ENCODE measurements at places on chromosomes 12 and 14.

DNA sequence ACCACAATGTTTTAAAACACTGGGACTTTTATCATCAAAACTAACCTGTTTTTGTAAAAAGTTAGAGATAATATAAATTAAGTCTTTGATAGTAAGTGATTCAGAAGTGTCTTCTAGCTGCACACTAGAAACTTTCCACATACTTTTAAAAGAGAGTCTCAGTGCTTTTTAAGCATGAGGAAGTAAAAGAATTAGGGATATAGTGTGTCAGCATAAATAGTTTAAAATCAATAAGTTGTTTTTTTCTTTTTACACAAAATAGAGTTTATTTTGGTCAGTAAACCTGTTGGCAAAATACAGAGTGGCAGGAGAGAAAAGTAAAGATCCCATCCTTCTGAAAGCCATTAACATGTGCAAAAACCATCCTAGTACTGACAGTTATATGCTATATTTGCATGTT is 1.7 kb downstream of the DNM1L start:
- DNase-seq: no peak

DNA sequence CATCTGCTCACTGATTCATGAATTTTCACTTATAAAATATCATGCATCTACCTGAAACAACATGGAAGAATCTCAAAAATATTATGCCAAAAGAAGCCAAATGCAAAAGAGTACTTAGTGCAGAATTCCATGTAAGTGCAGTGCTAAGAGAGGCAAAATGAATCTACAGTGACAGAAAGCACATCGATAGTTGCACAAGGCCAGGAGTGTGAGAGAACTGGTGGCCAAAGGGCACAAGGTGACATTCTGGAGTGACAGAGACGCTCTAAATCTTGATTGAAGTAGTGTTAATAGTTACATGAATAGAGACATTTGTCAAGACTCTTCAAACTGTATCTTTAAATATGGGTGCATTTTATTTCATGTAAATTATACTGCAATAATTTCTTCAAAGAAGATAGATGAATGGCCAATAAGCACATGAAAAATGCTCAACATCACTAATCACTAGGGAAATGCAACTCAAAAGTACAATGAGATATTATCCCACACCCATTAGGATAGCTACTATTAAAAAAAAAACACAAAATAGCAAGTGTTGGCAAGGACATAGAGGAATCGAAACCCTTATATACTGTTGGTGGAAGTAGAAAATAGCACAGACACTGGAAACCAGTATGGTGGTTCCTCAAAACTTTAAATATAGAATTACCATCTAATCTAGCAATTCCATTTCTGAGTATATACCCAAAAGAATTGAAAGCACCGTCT is 71.7 kb upstream of the KICS2 start:
- no peak for DNase-seq

- DNase-seq: peak; percentile 66
Measured at GRCh38 chr12:57837864-57838562, 8.5 kb downstream of the CTDSP2 start.

DNA sequence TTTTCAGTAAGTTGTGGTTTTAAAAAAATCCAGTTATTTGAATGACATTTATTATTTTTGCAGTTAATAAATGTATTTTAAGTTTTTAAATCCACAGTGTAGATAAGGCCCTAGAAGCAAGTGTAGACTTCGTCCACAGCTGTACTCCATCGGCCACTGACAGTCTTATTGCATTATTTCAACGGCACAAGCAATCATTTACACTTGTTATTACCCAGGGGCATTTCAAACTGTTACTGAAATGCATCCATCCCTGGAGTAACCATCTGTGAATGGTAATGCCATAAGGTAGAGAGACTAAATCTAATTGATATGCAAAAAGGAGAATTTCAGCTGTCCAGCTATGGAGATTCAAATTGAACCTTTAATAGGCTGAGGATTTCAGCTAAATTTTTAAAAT is 48.4 kb downstream of the BICD1 start:
- no peak for DNase-seq

DNA sequence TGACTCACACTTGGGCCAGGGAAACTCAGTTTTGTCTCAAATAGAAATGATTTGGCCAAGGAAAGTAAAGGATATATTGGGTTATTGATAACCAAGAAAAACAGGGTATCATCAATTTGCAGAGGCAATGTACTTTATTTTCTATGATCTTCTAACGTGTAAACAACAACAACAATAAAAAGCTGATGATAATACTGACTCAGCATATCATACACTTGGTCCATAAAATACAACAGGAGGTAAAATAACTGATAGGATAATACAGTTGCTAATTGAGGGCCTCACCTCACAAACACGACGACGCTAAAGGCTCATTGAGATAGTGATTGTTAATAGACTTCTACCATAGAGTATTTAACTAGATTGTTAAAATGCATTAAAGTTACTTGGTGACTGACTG is 774.0 kb upstream of the NOVA1 start:
- DNase-seq: no peak

GRCh38 chr12:70236990-70237389 is 6.2 kb upstream of the CNOT2 start:
- no peak for DNase-seq

DNA sequence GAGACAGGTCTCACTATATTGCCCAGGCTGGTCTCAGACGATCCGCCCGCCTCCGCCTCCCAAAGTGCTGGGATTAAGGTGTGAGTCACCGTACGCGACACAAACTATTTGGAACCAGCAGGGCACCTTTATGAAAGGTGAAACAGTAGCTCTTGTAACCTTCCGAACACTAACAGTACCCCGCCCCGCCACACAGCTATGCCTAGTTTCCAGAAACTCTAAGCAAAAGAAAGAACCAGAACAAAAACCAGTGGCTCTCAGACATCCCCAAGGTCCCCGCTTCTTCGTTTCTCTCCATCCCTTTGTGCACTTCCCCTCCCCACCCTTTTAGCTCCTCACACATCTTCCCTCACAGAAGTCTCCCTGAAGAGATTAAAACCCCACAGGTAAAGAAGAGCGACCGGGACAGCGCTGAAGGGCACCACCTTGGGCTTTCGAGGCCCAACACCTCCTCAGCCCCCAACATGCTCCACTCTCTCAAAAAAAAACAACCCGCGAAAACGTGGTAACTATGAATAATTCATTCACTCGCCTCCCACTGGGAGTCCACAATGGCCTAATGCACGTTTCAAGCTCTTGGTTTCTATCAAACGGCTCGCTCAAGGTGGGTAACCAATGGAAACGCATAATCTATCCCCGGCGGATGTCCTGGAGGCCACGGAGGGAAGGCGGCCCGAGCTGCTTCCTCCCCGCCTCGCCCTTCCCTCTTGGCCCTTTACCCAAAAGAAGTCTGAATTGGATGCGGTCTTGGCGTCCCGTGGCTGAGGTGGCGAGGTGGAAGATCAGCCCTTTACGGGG is 877 bp downstream of the BAG5 start:
- DNase-seq: peak; percentile 65

GRCh38 chr14:67940486-67941455 is 121.2 kb downstream of the RAD51B start:
- DNase-seq: no peak

- peak; percentile 83 for DNase-seq
Measured at GRCh38 chr14:100640471-100641273, 53.5 kb upstream of the BEGAIN start.

DNA sequence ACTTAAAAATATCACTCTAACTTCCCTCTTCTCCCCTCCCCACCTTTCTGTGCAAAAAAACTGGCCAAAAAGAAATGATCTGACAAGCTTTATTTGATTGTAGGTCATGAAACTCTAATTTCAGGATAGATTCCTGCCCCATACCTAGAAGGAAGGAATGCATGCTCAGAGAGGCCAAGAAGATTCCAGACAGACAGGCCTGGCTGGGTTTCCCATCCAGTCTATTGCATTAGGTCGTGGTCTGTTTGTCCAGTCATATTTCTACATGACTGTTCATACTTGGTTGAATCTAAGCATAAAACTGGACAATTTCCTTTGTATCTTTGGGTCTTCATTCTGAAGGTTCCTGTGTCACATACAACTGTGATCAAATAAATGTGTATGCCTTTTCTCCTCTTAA is 20.0 kb upstream of the SLC15A5 start:
- no peak for DNase-seq

- peak; percentile 47 for DNase-seq
Measured at GRCh38 chr12:113070117-113070906, 13.8 kb downstream of the DTX1 start.

- no peak for DNase-seq
Measured at GRCh38 chr12:65922077-65922476, 97.8 kb downstream of the HMGA2 start.

DNA sequence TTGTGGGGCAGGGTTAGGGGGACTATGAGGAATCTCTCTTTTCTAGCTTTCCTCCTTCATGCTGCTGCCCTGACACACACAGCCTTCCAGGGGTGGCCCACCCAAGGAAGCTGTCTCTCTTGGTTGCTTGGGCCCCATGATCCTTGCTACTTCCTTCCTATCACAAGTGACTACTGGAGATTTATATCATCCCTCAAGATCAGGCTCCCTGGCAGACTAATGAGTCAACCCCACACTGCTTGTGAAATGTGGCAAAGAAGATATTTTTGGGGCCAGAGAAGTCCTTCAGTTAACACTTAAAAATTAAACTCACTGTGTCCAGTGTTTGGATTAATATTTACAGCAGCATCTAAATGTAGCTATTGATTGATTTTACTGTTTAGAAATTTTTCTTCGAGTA is 1.5 kb downstream of the OR4E1 start:
- DNase-seq: no peak

DNA sequence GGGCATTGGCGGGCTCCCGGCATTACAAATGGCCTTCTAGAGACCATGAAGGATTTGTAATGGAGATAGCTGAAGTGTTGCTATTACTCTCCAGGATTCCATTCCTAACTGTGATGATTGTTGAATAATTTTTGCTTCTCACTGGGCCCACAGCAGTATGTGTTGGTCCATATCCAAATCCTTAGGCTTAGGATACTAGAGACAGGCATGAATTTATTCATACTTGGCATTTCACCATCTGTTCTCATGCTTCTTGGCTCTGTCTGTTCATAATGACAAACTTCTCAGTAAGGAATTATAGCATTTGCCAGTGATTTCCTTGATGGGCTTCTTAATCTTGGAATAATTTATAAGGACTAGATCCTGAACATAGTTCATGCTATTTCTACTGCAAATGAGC is 832.9 kb downstream of the C12orf50 start:
- no peak for DNase-seq

- no peak for DNase-seq
Measured at GRCh38 chr14:93107453-93107852, 8.3 kb downstream of the ITPK1 start.

DNA sequence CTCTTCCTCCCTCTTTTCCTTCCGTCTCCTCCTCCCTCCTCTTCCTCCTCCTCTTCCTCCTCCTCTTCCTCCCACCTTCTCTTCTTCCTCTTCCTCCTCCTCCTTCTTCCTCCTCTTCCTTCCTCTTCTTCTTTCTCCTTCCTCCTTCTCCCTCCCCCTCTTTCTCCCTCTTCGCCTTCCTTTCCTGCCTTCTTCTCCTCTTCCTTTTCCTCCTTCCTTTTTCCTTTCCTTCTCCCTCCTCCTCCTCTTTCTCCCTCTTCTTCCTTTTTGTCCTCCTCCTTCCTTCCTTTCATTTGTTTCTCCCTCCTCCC is 36.0 kb downstream of the MEG3 start:
- no peak for DNase-seq

DNA sequence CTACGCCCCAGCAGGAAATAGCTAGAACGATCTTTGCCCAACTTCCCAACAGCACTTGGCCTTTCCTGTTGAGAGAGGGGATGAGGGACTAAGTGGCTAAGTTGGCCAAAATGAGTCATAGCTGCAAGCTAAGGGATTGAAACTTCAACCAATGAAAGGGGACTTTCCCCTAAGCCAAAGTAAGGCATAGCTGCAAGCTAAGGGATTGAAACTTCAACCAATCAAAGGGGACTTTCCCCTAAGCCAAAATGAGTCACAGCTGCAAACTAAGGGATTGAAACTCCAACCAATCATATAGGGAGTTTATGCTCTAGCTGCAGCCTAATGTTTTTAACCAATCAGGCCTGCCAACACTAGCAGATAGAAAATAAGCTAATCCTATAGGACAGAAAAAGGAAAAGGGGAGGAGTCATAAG is 100.5 kb upstream of the SSTR1 start:
- DNase-seq: no peak

- no peak for DNase-seq
Measured at GRCh38 chr12:59768031-59768430, 172.2 kb downstream of the SLC16A7 start.

DNA sequence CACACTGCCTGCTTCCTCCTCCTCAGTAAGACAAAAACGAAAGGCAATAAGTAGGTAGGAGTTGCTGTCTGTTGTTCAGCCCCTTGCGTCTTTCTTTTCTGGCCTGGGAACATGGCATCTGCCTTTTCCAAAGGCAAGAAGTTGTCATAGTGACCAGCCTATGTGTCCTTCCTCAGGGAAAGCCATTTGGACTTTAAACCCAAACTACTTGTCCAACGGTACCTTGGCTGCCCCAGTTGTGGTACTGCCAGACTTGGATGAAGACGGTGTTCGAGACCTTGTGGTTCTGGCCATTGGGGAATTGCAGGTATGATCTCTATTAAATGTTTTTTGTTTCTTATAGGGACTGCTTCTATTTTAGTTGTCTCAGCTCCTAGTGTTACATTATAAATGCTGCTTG is 18.5 kb downstream of the FAM234B start:
- DNase-seq: no peak

DNA sequence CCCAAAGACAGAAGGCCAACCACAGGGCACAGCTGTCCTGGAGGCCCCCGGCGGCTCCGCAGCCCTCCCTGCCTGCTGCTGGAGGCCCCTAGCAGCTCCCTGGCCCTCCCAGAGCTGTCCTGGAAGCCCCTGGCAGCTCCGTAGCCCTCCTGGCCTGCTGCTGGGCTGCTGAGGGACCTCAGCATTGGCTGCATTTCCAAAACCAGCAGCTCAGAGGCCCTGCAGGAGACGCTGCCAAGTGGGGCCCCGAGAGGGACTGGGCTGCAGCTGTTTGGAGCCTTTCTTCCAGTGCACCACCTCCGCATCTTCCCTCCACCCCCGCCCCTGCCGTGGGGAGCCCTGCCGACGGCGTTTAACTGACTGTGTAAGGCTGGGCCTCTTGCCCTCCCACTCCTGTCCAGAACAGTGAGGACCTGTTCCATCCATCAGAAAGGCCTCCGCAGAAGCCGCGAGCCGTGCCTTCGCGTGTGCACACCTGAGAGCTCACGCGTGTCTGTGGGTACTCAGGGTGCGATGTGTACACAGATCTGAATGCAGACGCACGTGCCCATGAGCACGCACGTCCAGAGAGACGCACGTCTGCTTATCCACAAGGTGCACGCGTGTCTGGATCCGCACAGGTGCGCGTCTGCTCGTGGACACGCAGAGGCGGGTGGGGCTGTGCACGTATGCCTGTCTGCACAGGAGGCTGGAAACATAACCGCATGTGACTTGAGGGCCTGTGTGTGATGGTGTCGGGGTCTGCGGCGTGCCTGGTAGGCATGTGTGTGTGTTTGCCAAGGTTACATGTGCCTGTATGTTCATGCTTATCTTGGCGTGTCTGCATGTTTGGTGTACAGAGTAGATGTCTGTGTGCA is 57.0 kb upstream of the FBRSL1 start:
- no peak for DNase-seq

- peak; percentile 88 for DNase-seq
Measured at GRCh38 chr12:38905480-38906351, at the start of gene CPNE8. Gene CPNE8 (minus strand): TSS chr12:38905591. CDS start chr12:38905534, 57 bp downstream.

GRCh38 chr12:117649796-117650195 is 288.4 kb upstream of the NOS1 start:
- DNase-seq: no peak

GRCh38 chr12:100331871-100332270 is 25.0 kb upstream of the SLC17A8 start:
- DNase-seq: no peak

GRCh38 chr14:91399868-91400640 is 17.6 kb downstream of the CCDC88C start:
- no peak for DNase-seq

Measured in KBM-7 (cell line).